CD4-positive, alpha-beta T cell treated with Interleukin-4 for 4 hours (primary cell): ENCODE measurements at places on chromosomes 7 and 10.
A peak's percentile ranks its signal among the peaks of the same experiment; 100 is the strongest.

DNA sequence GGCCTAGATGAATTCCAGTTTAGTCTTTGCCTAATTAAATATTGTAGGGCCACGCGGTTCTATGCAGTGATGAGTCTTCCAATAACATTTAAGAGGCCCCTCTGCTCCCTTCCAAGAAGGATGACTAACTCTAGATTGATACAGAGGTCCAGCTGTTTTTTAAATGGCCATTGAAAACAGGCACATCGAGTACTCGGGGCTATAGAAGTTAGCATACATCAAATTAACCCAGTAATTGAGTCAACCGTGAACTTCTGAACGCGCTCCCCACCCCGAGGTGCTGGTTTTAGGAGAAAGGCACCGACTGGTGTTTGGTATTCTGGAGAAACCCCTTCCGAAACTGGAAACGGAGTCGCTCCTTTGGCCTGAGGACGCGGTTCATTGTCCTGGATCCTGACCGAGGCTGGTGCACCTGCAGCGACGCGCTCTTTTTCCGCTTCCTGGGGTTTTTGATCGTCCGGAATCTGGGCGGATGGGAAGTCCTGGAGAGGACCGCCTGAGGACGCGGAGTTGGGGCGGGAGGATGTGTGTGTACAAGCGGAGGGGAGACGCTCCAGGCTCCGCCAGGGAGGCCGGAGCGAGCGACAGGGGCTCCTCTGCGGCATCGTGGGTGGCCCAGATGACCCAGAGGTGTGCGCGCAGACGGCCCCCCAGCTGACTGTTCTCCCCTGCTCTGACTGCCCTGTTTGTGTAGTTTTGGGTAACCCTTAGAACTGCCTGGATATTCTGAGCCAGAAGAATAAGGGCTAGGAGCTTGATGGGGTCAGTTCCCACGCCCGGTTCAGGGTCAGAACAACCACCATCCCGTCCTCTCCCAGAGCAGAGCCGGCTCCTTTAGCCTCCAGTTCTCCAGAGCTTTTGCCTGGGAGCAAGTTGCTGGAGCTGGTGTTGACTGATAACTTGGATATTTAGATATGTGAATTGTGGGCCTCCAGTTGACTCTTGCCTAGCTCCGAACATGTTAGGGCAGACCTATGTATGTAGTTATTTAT lies 711 bp downstream of the FAM221A start:
- DNase-seq: peak; percentile 44

- no peak for DNase-seq
Observed at GRCh38 chr7:41010418-41010817, 692.5 kb downstream of the INHBA start.

DNA sequence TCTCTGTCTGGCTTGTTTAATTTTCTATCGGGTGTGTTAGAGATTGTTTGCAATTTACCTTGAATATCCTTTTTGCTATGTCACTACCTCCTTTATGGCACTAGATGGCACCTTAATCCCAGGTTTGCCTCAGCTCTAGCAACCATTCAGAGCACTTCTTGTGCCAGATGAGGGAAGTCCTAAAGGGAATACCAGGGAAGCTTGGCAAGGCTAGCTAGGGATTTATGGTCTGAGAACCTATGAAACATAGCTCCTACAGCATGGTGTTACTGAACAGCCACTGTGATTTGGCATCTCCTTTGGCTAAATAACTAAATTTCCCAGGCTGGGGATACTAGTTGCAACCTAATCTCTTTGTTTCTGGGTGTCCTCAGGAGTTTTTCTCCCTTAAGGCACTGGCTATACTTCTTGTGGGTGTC lies 69.0 kb upstream of the VOPP1 start:
- DNase-seq: peak; percentile 63

DNA sequence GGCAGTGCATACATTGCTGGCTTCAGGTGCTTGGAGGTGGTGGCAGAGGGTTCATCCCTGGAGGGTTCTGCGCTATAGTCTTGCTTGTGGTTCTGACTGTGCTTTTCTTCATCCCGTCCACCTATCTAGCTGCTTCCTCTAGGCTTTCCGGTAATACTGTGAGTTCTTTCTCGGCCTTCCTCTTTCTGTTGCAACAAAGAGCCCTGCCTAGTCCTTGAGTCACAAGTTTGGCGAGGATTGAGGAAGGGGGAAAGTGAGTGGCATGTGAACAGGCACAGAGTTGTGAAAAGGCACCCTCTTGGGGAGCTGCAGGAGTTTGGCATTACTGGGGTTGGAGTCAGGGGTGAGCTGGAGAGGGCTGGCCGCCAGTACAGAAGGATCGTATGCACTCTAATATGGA lies 123.0 kb downstream of the SH2D4B start:
- no peak for DNase-seq

DNA sequence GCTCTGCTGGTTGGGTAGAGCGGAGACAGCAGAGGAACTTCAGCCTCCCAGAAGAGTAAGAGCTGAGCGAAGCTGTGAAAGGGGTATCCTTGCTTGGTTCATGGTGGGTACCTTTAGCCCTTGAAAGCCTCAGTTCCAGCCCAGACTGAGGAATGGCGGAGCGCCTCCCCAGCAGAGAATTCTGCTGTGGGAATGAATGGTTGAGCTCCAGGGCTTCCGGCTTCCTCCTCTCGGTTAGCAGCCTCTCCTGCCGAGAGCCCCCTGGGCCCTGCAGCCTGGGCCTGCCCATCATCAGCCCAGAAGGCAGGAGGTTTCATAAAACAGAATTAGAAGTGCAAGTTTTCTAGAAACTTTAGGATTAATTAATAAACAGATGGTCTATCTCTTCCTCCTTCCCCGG lies 79.9 kb upstream of the ANLN start:
- DNase-seq: no peak

- DNase-seq: no peak
Observed at GRCh38 chr7:150736864-150737263, 354 bp upstream of the GIMAP5 start.

- no peak for DNase-seq
Observed at GRCh38 chr7:136618818-136619217, 249.6 kb upstream of the CHRM2 start.

- DNase-seq: no peak
Observed at GRCh38 chr10:43906490-43906889, 257.8 kb upstream of the ZNF32 start.

DNA sequence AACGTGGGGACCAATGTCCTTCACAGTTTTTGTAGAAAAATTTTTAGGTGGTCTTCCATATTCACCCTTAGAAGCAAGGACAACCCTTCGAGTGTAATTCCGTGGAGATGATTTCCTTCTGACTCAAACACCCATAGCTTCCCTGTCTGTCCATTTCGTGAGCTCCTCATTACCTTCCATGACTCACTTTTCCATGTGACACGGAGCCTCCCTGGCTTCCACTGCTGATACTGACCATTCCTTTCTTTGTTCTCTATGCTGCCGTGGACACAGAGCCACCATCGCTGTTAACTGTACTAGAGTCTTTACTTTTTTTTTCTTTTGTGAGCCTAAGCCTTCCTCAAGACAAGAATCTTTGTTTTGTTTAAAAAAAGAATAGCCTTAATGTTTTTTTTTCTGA lies 12.5 kb upstream of the ARMS2 start:
- DNase-seq: no peak

DNA sequence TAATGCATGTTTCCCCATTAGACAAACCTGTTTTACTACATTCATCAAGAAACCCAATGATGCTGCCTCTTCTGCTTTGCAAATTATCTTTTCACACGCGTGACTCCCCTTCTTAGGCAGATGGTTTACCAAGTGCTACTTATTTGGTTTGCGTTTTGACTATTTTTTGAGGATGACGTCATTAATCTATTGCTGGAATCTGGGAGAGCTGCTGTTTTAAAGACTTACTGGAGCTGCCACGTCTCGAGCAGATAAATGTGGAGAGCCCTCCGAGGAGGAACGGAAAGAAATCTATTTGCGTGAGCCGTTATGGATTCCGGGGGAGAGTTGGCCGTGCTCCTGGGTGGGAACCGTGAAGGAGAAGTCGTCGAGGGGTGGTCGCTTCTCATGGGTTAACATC lies 19.7 kb downstream of the INSYN2A start:
- DNase-seq: no peak

- DNase-seq: no peak
Observed at GRCh38 chr10:18437486-18437885, 213.9 kb downstream of the NSUN6 start.

GRCh38 chr7:2393706-2394105 lies 9.7 kb upstream of the CHST12 start:
- no peak for DNase-seq

DNA sequence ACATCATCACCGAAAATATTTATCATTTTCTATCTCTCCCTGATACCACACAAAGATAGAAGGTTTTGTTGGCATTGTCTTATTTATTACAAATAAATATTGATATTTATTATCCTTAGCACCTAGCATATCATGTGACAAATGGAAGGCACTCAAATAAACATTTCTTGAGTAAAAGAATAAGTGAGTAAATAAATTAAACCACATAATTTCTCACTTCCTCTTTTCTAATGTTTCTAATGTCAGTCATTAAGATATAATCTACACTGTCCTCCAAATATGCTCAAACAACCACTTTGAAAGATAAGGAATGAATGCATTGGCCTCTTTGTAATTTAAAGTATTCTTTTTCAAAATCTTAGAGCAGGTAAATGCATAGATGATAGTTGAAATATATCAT lies 1027.8 kb upstream of the LRRTM3 start:
- no peak for DNase-seq

GRCh38 chr7:237385-237784 lies 45.0 kb downstream of the FAM20C start:
- no peak for DNase-seq

- no peak for DNase-seq
Observed at GRCh38 chr10:96369890-96370583, 11.2 kb upstream of the OPALIN start.

GRCh38 chr7:131188367-131189339 lies 139.0 kb upstream of the MKLN1 start:
- peak; percentile 94 for DNase-seq

DNA sequence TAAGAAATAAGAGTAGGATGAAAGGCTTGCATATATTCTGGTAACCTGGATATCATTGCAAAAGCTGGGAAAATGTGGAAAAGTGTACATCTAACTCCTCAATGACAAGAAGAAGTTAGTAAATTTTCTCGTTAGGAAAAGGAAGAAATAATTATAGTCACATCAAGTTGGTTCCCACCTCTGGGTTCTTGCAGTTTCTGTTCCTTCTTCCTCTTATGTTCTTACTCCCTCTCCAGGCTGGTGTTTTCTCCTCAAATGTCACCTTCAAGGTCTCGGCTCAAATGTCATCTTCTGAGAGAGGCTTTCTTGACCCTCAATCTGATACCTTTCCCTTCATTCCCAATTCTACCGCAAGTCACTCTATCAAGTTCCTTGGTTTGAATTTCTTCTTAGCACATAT lies 64.4 kb downstream of the ENTPD1 start:
- no peak for DNase-seq

DNA sequence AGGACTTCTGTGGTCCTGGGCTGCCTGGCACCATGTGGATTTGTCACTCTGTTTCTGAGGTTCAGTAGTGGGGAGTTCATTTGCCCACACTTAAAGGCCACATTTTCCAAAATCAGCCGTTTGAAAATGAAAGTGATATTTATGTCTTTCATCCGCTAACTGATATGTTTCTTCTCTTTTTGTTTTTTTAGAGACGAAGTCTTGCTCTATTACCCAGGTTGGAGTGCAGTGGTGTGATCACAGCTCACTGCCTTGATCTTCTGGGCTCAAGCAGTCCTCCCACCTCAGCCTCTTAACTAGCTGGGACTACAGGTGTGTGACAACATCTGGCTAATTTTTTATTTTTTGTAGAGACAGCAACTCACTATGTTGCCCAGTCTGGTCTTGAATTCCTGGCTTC lies 58.6 kb downstream of the EBLN1 start:
- no peak for DNase-seq

DNA sequence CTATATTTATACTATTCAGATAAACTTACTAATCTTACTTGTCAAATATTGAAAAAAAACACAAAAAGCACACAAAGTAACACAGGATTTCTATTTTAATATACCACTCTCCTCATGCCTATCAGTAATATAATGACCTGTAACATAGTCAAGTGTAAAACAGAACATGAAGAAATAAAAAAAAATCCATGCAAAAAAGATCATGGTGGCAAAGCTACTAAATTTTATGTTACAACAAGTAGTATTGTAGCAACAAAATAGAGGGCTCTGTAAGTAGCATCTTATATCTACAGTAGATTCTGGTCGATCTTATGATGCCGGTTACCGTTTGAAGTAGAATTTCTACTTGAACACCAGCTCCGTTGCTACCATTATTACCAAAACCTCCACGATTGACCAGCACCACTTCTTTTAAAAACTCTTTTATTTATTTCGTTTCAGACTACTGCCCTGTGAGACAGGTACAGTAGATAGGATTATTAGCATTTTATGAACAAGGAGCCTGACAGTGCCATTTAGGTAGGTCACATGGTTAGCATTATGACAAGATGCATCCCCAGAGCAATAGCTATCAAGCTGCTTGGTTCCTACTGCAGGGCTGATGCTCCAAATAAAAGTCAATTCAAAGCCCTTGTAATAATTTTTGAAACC lies 2.1 kb downstream of the CPED1 start:
- no peak for DNase-seq

- no peak for DNase-seq
Observed at GRCh38 chr10:75857269-75857846, 425.9 kb downstream of the LRMDA start.

DNA sequence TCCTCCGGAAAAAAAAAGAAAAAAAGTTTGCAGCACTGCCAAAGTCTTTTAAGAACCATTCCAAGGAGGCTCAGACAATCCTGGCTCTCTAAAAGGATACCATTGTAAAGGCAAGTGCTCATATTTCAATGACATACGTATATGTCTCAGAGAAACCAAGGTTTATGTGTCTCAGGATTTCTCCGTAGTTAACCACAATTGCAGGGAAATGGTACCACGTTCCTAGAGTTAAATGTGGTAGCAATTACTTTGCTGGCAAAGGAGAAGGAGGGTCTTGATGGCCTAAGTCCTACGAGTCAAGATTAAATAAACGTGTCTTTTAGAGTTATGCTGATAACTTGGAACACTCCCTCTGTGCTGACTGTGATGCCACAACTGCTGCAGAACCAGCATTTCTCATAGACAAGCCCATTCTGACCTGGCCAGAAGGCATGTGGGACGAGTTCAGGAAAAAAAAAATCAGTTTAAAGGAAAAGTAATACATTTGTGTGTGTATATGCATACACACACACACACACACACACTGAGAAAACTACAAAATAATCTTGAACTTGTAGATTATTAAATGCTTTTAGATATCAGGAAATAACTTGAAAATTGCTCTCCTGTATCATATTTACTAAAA lies 245.9 kb downstream of the FGFR2 start:
- DNase-seq: no peak
